ENCODE measurements at places on chromosomes 3 and 15. TPM values are rescaled to one million over a fixed set of nuclear protein-coding genes. Genes with fewer than 3 reads are reported as not detected.

DNA sequence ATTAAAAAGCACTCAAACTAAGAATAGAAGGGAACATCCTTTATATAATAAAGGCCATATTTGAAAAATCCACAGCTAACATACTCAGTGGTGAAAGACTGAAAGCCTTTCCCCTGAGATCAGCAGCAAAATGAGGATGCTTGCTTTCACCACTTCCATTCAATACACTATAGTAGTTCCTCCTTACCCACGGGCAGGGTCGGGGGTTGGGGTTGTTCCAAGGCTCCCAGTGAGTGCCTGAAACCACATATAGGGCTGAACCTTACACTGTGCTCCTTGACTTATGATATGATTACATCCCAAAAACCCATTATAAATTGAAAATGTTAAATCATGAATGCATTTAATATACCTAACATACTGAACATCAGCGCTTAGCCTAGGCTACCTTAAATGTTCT, 37.7 kb downstream of the ALDH1L1 start:
- no peaks in the 10 kb centered on the region for H3K36me3 ChIP-seq
- no peaks in the 10 kb centered on the region for H3K27me3 ChIP-seq
- H3K27ac ChIP-seq = no peak overlapping the region
- peak; percentile 14 for DNase-seq

The HES1 gene
- total RNA-seq = 12.6 TPM

- no peaks in the 10 kb centered on the region for H3K36me3 ChIP-seq
- peaks cover 48% of the 10 kb centered on the region for H3K4me1 ChIP-seq
- H3K27me3 ChIP-seq = no peaks in the 10 kb centered on the region
These were observed 1.8 kb downstream of the ZNF280D start for GRCh38 chr15:56731548-56731947.

The GNAI2 gene
- total RNA-seq = 267 TPM

The GHSR gene
- not detected for total RNA-seq

GRCh38 chr3:178451799-178452198, 84.4 kb upstream of the KCNMB2 start:
- no peaks in the 10 kb centered on the region for H3K27me3 ChIP-seq
- H3K27ac ChIP-seq = no peak overlapping the region
- H3K4me3 ChIP-seq = no peak overlapping the region

The FAM107A gene
- 87.3 TPM for total RNA-seq

DNA sequence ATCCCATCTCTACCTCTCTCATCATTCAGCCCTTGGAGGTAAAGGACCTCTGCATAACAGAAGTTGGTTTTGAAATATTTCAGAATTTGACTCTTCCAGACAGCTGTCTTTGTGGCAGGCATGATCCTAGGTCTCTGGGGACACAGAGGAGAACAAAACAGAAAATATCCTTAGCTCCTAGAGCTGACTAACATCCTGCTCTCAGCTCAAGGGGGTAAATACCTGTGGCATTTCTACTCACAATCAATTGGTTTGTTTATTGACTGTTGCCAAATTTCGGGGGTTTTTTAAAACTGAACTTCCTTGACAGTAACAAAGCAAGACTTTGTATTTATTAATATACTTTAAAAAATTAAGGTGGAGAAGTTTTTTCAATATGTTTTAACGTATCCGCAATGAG, 78.8 kb downstream of the EOMES start:
- no peak overlapping the region for H3K4me3 ChIP-seq
- no peaks in the 10 kb centered on the region for H3K27me3 ChIP-seq
- no peaks in the 10 kb centered on the region for H3K4me1 ChIP-seq
- no peak overlapping the region for H3K27ac ChIP-seq
- DNase-seq = no peak

DNA sequence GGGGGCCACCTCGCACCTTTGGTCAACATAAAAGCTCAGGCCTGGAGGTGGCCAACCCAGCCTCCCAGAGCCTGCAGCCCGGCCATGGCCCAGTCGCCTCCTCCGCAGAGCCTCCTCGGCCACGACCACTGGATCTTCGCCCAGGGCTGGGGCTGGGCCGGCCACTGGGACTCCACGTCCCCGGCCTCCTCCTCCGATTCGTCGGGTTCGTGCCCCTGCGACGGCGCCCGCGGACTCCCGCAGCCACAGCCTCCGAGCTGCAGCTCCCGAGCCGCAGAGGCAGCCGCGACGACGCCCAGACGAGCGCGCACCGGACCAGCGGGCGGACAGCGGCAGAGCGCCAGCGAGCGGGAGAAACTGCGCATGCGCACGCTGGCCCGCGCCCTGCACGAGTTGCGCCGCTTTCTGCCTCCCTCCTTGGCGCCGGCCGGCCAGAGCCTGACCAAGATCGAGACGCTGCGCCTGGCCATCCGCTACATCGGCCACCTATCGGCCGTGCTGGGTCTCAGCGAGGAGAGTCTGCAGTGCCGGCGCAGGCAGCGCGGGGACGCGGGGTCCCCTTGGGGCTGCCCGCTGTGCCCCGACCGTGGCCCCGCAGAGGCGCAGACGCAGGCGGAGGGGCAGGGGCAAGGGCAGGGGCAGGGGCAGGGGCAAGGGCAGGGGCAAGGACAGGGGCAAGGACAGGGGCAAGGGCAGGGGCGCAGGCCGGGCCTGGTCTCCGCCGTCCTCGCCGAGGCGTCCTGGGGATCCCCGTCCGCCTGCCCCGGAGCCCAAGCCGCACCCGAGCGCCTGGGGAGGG, at the start of gene MESP2:
TSS of gene MESP2 (plus strand) at position 59 of the 799 bp plus-strand sequence. CDS start at position 85, 26 bp downstream.
- H3K36me3 ChIP-seq = no peaks in the 10 kb centered on the region
- no peaks in the 10 kb centered on the region for H3K27me3 ChIP-seq
- H3K4me3 ChIP-seq = peak within 1 kb of the TSS; percentile 52
- DNase-seq = peak; percentile 97

The PLCD1 gene
- total RNA-seq = 38.6 TPM

- H3K4me3 ChIP-seq = no peak overlapping the region
- H3K27ac ChIP-seq = peak overlapping the region; percentile 80
- H3K27me3 ChIP-seq = no peaks in the 10 kb centered on the region
- H3K4me1 ChIP-seq = peaks cover 20% of the 10 kb centered on the region
- H3K36me3 ChIP-seq = peaks cover 6% of the 10 kb centered on the region
These were observed 10.3 kb upstream of the MUSTN1 start for GRCh38 chr3:52845157-52845556.

DNA sequence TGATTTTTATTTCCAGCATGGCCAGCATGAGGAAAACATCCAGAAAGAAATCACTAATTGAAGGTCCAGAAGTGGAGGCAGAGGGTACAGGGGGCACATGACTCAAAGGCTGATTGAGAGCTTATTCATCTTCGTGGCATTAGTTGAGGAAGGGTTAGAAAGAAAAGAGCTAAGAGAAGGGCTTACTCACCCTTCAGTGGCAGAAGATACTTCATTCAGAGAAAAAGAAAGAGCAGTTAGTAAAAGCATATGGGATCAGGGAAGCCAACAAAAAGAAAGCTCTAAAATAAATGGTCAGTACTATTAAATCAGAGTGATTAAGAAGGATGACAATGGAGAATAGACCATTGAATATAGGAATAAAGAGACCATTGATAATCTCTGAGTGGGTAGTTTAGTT, 25.2 kb downstream of the GAP43 start:
- DNase-seq = no peak
- H3K4me1 ChIP-seq = no peaks in the 10 kb centered on the region
- H3K27ac ChIP-seq = no peak overlapping the region
- H3K36me3 ChIP-seq = no peaks in the 10 kb centered on the region

DNA sequence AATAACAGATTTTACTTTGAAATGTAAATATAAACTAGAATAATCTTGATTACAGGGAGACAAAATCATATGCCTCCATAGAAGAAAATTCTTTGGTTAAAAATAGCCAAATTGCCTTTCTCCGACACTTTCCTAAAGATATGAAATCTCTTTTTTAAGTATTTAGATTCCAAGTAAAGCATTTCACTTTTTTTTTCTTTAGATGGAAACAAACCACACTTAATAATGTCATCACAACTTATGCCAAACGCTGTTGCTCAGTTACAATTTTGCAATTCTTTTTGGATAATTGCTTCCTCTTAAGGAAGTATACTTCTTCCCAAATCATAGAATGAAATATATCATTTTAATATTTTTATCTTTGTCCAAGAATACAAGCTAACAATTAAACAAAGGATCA, 294.1 kb upstream of the ARL6 start:
- no peaks in the 10 kb centered on the region for H3K27me3 ChIP-seq
- no peak overlapping the region for H3K27ac ChIP-seq
- H3K4me1 ChIP-seq = no peaks in the 10 kb centered on the region
- no peak for DNase-seq
- no peak overlapping the region for H3K4me3 ChIP-seq

The SLC9C1 gene
- not detected for total RNA-seq

DNA sequence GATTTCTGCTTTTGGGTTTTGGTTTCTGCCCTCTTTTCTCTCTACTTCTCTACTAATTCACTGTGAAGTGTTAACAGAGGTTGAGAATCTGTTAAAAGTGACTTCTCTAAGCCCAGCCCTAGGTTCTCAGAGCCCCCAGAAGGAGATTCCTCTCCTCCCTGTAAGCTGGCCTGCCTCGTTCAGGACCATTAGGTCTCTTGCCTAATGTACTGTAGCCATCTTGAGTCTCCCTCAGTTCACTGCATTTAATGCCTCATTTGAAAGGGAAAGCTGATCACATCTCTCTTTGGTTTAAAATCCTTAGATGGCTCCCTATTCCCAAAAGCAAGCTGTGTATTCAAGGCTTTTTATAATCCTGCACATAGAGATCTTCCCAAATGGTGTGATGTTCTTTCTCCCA, 16.3 kb downstream of the RTP1 start:
- no peak overlapping the region for H3K4me3 ChIP-seq
- peaks cover 3% of the 10 kb centered on the region for H3K4me1 ChIP-seq
- H3K36me3 ChIP-seq = no peaks in the 10 kb centered on the region
- H3K27me3 ChIP-seq = no peaks in the 10 kb centered on the region

Data from upper lobe of left lung (tissue), 6 donors.